Activated naive CD4-positive, alpha-beta T cell treated with anti-CD3 and anti-CD28 coated beads, Interleukin-2, amount 10 ng/mL, durations not matched to agents 7 days and 5 days (primary cell): ENCODE measurements at places on chromosomes 5 and 9.

GRCh38 chr9:124348831-124349230, 66.4 kb downstream of the PSMB7 start:
- peak; percentile 11 for DNase-seq

- no peak for DNase-seq
Measured at GRCh38 chr5:159765760-159766517, 150.3 kb upstream of the ADRA1B start.

- no peak for DNase-seq
Measured at GRCh38 chr5:12825163-12825562, 920.9 kb upstream of the CTNND2 start.

GRCh38 chr5:127988146-127988760, 95.3 kb upstream of the SLC12A2 start:
- DNase-seq = no peak
